ENCODE measurements at places on chromosomes 16 and 17.

DNA sequence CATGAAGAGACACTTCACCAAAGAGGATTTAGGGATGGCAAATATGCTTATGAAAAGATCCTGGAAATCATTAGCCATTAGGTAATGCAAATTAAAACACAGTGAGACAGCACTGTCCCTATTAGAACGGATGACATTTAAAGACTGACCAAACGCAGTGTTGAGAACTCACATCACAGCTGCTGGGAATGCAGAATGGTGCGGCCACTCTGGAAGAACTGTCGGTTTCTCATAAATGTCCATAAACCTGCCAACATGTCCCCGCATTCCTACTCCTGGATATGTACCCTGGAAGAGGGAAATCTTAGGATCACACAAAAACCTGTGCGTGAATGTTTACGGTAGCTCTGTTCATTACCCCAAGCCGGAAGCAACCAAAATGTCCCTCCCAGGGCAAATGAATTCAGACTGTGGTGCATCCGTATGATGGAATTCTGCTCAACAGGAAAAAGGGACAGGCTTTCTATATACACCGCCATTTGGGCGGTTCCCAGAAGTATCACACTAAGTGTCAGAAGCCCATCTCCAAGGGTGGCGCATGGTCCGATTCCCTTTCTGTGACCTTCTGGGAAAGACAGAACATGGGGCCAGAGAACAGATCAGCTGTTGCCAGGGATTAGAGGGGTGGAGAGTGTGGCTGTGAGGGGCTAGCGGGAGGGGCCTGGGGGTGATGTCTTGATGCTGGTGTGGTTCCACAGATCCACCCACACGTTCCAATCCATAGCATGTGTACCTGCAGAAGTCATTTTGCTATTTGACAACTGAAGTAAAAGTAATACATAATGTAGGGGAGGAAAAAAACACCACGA, 197.2 kb upstream of the CHMP6 start:
- no peak for DNase-seq

- DNase-seq: no peak
Measured at GRCh38 chr17:46764709-46765401, 53.6 kb downstream of the WNT3 start.

- no peak for DNase-seq
Measured at GRCh38 chr16:30655815-30656347, 2.4 kb upstream of the FBRS start.

- DNase-seq: no peak
Measured at GRCh38 chr16:47073223-47074155, 70.3 kb downstream of the NETO2 start.

DNA sequence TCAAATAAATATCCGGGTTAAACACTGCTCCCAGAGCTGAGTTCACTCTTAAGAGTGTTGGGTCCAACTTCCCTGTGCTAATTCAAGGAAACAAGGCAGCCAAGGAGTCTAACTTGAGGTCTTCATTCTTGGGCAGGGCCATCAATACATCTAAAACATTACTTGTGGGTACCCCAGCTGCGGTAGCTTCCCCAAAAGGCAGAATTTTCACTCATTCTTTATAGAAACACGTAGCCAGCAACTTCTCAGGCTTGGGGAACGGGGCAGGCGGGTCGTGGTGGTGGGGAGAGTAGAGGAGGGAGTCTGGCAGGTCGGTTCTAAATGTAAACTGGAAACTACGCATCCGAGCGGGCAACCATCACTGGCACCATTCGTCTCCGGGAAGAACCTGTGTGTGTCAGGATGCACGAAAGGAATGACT, 666 bp upstream of the METTL9 start:
- DNase-seq: no peak

DNA sequence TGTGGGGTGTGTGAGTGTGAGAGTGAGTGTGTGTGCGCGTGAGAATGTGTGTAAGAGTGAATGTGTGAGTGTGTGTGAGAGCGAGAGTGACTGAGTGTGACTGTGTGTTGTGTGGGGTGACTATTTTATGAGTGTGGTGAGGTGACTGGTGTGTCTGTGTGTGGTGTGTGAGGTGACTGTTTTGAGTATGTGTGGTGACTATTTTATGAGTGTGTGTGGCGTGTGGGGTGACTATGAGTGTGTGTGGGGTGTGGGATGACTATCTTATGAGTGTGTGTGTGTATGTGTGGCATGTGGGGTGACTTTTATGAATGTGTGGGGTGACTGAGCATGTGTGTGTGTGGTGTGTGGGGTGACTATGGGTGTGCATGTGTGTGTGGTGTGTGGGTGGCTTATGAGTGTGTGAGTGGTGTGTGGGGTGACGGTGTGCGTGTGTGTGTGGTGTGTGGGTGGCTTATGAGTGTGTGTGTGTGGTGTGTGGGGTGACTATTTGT, 152.9 kb upstream of the PLCG2 start:
- no peak for DNase-seq

GRCh38 chr16:24700549-24701392, 28.7 kb upstream of the TNRC6A start:
- no peak for DNase-seq

DNA sequence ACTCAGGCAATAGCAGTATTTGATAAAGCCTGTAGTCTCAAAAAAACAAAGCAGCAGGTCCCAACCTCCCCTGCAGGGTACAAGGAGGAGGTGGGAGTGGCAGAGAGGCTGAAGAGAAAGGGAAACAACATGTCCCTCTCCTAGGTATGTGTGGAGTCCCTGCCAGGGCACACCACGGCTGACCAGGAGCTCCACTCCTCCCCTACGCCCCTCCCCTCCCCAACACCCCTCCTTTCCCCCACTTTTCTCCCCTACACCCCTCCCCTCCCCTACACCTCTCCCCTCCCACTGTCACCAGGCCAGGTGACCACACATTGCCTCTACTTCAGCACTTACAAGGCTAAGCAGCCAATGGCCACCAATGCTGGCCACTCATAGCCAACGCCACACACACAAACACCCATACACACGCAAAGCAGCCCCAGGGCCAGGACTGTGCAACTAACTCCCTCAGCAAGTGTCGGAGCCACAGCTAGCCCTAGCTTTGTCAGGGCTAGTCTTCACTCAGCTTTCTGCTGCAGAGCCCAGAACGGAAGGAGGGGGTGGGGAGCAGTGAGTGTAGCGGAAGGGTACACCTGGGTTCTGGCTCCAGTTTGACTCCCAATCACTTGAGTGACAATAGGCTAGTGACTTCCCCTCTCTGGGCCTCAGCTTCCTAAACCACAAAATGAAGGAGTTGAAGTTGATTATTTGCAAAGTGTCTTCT, 8.2 kb downstream of the CAVIN1 start:
- peak; percentile 54 for DNase-seq

DNA sequence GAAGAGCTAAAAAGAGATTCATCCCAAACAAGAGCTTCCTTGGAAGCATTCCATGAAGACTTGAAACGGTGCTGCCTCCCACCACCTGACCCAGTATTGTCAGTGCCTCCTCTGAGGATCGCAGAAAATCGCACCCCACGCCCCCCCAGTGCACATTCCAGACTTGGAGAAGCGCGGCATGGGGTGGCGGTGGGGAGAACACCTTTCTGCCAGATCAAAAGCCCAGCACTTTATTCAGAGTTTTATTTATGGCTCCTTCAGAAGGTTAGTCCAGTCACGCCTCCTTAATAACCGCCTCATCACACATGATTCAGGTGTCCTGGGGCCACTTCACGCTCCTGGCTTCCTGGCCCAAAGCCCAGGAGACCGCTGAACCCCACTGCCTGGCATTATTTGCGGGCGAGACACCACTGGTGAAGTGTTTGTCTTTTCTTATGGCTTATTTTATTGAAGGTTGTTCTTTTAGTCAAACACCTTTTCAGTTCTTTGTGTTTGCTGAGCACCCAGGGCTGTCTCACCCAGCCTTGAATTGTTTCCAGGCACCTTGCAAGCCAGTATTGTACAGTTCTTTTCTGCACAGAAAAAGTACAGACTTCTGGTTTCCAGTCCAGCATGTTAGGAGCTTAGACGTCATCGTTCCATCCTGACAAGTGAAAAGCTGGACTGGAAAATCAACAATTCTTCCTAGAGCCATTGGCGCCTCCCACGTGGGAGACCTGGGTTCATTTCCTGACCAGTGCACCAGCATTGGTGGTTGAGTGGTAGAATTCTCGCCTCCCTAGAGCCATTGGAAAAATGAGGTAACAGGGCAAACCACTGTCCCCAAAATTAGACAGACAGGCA, 79.6 kb upstream of the CACNG5 start:
- no peak for DNase-seq

GRCh38 chr17:57368637-57369336, 112.5 kb downstream of the MSI2 start:
- no peak for DNase-seq

GRCh38 chr16:53678756-53679343, 24.8 kb downstream of the RPGRIP1L start:
- no peak for DNase-seq

- DNase-seq: no peak
Measured at GRCh38 chr17:65576939-65577338, 15.5 kb upstream of the AXIN2 start.
